Hematopoietic multipotent progenitor cell (in vitro differentiated cells): ENCODE measurements at places on chromosomes 13 and 19. TPM values are rescaled to one million over a fixed set of nuclear protein-coding genes. Genes with fewer than 3 reads are reported as not detected.

Gene MTRF1
- total RNA-seq: 5.7 TPM

Gene HIF3A
- total RNA-seq: 0.27 TPM

Gene FBXO17
- 0.27 TPM for total RNA-seq

Gene SMAD9
- total RNA-seq: under 0.01 TPM

Gene KLK6
- not detected for total RNA-seq
